ENCODE measurements at places on chromosomes 6 and 20. TPM values are rescaled to one million over a fixed set of nuclear protein-coding genes. Genes with fewer than 3 reads are reported as not detected.

The RPRD1B gene
- 32.6 TPM for total RNA-seq

The SRC gene
- 25.0 TPM for total RNA-seq

The RBM12 gene
- 66.8 TPM for total RNA-seq

The FAXC gene
- total RNA-seq = 11.7 TPM

The CRYBG1 gene
- total RNA-seq = 2.4 TPM

The PNPLA1 gene
- total RNA-seq = not detected

The ZBTB46 gene
- total RNA-seq = 8.3 TPM

The BLOC1S5 gene
- total RNA-seq = 20.9 TPM

The ULBP1 gene
- total RNA-seq = 0.17 TPM

The CEP162 gene
- 17.6 TPM for total RNA-seq

The BEND6 gene
- 27.1 TPM for total RNA-seq

The BPIFB2 gene
- not detected for total RNA-seq

The SIRPD gene
- not detected for total RNA-seq

The ABHD16B gene
- not detected for total RNA-seq

The POM121L2 gene
- not detected for total RNA-seq

The TTBK1 gene
- total RNA-seq = 6.1 TPM

The NOL4L gene
- total RNA-seq = 13.3 TPM

The LY6G6D gene
- total RNA-seq = 6.6 TPM

The KHDC1L gene
- total RNA-seq = not detected

The ZSWIM1 gene
- 12.0 TPM for total RNA-seq

The VSX1 gene
- total RNA-seq = 0.11 TPM

The TUBE1 gene
- total RNA-seq = 55.0 TPM

The CCM2L gene
- 8.4 TPM for total RNA-seq

The SLC17A9 gene
- total RNA-seq = 1.7 TPM

The ROMO1 gene
- total RNA-seq = 71.4 TPM

Data from spinal cord (tissue), 10 donors.